ENCODE measurements at places on chromosomes 5 and 9.

- DNase-seq = no peak
Measured at GRCh38 chr5:10741661-10742060, 19.4 kb downstream of the DAP start.

DNA sequence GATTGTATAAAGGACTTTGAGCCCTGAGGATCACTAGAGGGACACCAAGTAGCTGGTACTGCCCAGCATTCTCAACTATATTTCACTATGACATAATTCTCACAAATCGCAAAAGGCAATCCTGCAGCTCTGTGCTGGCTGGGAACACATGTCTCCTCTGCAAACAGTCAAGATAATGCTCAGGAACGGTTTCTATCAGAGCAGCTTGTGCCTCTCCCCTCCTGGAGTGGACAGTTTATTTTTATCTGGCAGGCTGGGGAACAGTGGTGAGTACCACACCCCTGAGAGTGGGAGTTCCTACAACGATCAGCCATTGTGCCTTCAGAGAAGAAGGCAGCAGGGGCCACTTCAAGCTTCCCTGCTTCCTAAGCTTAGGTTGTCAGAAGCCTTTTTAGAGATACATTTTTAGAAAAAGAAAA lies 65.8 kb downstream of the ERAP1 start:
- DNase-seq = peak; percentile 28

GRCh38 chr9:93467462-93467861 lies 14.1 kb upstream of the FAM120AOS start:
- no peak for DNase-seq

DNA sequence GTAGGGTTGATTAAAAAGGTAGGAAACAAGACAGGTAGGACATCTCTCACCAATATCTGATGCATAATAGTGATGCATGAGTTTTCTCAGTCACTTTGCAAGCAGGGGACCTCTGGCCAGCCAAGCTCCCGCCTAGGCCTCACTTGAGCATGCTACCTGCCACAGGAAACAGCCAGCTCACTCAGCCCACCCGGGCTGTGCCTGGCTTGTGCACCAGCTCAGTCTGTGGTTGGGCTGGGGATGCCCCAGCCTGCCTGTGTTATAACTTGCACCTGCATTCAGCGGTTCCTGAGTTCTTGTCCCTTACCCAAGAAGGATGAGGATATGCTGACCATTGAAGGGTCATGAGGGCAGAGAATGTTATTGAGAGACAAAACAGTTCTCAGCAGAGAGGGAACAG lies 172.8 kb upstream of the PLCXD3 start:
- DNase-seq = no peak

DNA sequence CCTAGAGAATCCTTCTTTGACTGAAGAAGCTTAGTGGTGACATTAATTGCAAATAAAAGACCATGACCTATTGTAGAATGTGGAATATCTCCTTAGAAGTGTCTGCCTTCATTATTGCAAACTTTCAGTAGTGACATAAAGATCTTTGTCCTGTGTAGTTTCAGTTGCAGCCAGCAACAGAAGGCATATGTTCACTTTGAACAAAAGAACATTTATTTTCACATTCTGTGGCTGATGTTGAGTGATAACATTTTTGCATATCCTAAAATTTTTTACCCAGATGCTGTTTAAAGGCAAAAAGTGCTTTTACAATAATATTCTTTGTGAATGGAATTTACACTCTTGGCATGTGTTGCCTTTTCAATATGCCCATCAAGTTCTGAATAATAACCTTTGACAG lies 165.9 kb downstream of the TMC1 start:
- DNase-seq = no peak

DNA sequence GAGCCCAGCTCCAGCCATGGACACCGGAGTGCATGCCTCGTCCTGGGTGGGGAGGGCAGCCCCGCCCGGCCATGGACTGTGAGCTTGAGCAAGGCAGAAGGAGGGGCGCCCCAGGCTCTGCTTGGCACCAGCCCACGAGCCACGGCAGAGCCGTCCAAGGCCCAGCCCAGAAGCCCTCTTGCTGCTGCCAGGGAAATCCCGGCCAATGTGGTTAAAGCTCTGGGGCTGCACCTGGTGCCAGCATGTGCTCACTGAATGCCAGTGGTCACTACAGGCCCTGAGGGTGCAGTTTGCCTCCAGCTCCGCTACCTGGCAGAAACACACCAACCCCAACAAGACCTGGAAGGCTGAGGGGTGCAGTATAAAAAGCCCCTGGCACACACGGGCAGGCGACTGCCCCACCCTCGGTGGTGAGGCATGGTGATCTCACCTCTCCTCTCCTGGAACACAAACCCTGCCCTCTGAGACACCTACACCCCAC lies 11.8 kb downstream of the BRD3 start:
- DNase-seq = no peak

DNA sequence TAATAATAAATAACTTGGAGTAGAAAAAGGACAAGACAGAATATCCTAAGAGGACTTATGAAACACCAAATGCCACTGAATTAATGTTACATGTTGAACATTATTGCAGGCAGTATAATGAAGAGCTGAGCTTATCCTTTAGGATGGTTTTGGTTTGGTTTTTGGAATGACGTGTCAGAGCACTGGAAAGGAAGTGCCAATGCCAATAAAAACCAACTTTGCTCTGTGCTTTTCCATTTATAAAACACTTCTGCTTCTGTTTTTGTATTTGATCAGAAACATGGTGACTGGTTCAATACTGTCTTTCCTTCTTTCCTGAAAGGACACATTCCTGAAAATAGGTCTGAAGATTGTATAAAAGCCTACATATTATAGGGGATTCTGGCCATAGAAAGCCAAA lies 4.2 kb downstream of the MEGF10 start:
- DNase-seq = no peak

DNA sequence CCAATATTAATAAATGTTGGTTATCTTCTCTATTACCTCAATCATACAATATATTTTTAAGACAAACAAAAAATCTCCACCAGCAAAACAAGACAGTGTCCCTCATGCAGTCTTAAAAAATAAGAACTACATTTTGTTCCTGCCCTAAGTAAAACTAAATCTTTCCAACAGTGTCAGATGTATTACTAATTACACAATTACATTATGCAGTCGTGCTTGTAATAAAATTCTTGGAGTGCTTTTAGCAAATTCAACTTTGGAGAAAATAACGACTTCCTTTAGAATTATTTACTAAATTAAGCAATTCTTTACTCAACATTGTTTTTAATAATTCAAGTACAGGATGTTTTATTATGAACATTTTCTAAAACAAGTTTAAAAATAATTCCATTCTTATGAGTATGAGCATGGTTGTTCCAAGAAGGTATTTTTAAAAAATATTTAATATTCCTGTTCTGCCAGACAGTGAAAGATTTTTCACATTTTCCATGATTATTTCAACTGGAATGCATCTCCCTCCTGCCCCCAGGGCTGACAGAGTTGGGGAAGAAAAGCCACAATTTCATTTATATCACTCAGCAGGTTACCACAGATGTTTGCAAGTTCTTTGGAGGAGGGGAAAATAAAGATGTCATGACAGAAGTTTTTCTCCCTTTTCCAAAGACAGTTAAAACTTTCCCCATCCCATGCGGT lies 137.9 kb downstream of the FAM114A2 start:
- no peak for DNase-seq

DNA sequence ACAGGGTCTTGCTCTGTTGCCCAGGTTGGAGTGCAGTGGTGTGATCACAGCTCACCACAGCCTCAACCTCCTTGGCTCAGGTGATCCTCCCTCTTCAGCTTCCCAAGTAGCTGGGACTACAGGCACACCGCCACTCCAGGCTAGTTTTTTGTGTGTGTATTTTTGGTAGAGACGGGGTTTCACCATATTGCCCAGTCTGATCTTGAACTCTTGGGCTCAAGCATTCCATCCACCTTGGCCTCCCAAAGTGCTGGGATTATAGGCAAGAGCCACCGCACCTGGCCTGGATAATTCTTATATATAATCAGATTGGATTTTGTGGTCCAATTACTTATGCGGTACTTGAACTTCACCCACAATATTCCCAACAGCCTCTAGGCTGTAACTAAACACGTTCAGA lies 19.8 kb downstream of the CCDC69 start:
- DNase-seq = no peak

DNA sequence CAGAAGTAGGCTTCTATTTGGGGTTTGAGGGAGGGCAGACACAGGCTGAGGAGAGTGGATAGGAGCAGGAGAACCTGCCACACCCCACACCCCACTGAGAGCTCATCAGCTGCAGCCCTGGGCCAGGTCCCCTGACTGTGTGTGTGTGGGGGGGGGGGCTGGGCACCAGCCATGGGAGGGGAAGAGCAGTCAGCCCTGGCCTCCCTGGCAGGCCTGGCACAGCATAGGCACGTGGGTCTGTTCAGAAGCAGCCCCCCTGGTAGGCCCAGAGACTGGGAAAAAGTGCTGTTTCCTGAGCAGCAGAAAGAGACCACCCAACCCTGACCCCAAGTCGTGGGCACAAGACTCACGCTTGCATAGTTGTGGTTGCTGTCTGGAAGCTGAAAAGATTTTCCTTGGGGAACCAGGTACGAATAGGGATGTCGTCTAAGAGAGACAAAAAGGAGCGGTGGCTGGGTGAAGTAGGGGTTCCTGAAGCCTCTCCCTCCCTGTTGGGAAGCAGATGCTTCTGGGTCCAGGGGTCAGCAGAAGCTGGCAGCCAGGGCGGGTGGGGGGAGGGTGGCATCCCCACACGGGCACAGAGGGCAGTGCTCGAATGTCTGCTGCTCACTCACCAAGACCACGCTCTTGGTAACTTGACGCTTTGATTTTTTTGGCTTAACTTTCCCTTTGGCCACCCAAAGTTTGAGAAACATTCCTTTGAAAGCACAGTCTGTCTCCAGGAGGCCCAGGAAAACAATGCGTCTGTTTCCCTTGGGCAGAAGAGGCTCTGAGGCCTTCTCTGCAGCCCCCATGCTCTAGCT lies 2.9 kb downstream of the NSMF start:
- DNase-seq = no peak

DNA sequence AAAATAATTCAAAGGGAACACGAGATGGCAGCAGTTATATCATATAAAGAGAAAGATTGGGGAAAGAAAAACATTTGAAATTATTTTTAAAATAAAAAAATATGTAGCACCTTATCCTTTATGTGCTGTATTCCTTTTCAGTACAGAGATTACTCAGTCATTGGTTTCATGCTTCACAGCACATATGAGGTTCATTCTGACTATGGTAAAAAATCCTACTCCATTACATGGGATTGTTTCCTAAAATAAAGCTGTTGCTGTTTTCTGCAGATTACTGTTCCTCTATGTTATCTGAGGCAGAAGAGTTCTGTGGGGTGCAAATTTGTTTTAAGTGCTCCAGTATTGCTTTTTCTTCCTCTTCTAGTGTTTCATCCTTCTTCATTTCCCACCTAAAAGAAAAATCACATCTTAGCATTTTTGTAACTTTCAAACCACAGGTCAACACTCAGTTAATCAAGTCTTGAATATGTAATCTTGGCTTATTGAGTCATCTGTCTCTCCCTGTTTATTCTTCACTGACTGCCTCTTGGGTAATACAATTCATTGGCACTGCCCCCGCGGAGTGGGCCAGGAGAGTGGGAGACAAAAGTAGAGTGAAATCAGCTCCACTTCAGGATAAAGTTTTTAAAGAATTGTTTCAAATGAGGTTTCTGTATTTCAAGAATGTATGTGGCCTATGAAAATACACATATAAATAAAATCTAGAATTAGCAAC lies 412.5 kb upstream of the POU5F2 start:
- no peak for DNase-seq

GRCh38 chr5:82174128-82174918 lies 103.8 kb downstream of the RPS23 start:
- no peak for DNase-seq

DNA sequence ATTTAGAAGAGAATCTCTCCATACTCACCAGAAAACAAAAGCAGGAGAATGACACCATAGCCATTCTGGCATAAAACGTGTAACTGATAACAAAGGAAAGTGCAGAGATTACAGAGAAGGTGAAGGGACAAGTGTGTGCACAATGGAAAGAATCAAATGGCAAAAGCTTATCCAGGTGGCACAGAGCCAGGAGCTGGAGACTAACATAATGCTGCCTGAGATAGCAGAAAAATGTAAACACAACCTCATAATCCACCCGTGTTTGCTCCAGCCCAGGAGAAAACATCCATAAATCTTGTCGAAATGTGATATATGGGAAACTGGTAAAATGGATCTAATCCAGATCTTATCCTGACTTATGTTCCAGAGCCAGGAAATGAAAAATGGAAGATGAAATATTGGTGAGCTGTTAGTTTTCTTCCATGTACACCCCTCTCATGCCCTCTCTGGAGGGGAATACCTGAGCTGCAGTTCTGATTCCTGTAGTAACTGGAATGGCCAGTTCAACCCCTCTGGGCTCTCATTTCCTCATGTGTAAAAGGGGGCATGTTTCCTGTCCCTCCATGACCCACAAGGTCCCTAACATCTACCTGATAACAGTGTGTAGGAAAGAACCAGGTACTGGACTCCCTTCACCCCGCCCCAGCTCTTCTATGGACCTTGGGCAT lies 212.3 kb upstream of the DAPK1 start:
- no peak for DNase-seq

- no peak for DNase-seq
Measured at GRCh38 chr5:91126448-91126847, 256.7 kb downstream of the ARRDC3 start.

DNA sequence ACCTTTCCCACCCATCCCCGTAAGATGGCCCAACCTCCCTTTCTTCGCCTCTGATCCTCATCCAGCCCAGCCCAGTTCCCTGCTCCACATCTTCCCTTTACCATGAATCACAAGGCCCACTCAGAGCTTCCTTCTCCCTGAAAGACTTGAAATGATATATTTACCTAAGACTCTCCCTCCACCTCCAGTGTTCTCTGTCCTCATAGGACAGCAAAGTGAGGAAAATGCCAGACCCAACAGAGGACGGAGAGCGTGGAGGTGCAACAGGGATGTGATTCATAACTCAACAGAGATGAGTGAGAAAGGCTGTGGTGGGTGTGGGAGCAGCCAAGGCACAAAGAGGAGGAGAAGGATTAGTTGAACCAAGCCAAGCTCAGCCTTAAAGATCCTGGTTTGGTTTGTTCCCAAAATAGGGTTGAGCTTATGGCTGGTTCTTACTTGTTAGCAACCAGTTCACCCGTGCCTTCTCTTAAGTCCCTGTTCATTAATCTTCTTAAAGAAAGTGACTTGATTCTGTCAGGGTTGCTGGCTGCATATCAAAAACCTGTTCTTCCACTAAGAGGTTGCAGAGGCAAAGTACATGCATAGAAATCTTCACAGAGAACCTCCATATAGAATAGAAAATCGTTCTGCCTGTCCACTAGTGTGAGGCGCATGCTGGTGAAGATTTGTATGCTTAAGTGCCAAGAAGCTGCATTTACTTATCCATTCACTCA lies 183.2 kb downstream of the ACTL7B start:
- DNase-seq = no peak

Data from NCI-H187 treated with DMSO at 0.1 percent for 48 hours (cell line).